ENCODE measurements at places on chromosomes 2 and 18.
A peak's percentile ranks its signal among the peaks of the same experiment; 100 is the strongest.

- DNase-seq, result no peak
Observed at GRCh38 chr2:3704692-3705091, 1.3 kb downstream of the DCDC2C start.

DNA sequence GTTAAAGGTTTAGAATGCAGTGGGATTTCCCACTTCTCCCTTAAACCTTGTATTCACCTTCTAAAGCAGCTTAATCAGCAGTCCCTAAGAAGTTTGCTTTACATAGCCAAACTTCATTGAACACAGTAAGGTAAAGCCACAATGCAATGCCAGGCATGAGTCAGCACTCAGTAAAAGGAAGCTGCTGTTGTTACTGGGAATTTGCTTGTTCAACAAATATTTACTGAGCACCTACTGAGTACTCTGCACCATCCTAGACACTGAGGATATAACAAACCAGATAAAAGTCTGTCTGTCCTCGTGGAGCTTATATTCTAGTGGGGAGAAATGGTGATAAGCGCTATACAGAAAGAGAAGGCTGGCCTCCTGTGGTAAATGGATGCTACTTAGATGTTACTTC lies 162.7 kb downstream of the PKP4 start:
- no peak for DNase-seq

- DNase-seq, result peak; percentile 65
Observed at GRCh38 chr2:172086241-172087206, 1.2 kb downstream of the DLX1 start.

DNA sequence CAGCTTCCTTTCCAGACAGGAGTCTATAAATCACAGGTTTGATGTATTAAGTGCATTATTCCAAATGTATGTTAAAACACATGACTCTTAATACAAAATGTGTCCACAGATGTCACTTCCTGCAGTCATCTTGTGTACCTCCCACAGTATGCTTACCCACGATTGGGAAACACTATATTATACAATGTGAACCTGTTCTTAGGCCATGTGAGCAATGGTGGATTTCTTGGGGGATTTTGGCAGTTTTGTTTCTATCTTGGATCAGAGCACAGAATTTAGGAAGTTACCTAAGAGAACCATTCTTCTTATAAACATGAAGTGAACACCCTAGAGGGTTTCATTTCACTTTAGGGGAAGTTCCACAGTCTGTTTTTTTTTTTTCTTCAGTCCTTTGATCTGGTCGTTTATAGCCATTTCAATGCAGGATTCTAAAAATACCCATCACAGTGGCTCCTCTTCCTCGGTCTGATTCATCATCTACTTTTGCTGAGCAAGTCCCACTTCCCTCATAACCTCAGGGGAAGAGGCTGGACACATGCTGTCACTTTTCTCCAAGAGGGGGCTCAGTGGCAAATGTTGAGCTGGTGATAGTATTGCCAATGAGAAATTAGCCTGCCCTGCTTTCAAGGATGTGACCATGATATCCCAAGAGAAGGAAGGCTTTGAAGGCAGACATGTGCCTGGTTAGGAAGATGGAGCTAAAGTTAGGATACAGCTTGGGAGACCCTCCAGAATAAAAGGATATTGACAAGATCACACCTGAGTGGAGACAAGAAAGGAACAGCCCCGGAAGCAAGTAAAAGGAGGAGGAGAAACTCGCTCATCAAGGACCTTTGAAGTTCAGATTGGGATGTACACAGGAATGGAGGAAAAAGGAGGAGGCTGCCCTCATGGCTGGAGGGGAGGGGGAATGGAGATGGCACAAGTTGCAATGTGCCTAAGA lies 22.6 kb downstream of the PLEK start:
- peak; percentile 64 for DNase-seq

DNA sequence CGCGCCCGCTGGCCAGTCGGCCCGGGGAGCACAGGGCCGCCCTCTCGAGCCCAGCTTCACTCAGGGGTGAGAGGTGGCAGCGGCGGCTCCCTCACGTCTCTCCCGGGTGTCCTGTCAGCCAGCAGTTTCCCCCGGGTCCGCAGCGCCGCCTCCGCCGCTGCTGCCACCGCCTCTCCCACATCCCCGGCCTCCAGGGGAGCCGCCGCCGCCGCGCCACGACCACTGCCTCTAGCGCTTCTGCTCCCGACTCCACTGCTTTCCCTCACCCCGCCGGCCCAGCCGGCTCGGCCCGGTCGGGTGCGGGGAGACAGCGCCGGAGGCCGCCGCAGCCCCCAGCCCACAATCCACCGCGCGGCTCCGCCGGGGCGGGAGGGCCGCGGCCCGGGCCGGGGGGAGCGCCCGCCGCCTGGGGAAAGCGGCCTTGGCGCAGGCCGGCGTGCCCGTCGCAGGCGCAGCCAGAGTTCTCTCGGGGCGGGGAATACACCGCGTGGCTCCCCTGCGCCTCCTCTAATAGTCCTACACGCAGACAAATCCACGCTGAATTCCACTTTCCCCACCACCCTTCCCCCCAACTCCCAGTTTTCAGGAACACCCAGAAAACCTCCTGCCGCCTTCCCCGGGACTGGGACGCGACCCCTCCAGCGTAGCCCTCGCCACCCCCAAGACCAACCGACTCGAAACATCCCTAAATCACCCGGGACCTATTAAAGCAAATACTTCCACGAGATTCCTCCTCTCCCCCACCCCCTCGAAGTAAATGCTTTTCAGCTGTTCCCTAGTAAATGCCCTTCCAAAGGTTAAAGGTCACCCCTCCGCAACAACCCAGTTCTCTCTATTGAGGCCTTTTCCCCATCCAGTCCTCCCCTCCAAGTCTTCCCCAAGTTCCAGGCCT lies at the start of gene VPS54:
TSS of gene VPS54 (minus strand) at position 346 of the 892 bp plus-strand sequence. CDS start 35,429 bp downstream, outside the sequence.
- peak; percentile 59 for DNase-seq

DNA sequence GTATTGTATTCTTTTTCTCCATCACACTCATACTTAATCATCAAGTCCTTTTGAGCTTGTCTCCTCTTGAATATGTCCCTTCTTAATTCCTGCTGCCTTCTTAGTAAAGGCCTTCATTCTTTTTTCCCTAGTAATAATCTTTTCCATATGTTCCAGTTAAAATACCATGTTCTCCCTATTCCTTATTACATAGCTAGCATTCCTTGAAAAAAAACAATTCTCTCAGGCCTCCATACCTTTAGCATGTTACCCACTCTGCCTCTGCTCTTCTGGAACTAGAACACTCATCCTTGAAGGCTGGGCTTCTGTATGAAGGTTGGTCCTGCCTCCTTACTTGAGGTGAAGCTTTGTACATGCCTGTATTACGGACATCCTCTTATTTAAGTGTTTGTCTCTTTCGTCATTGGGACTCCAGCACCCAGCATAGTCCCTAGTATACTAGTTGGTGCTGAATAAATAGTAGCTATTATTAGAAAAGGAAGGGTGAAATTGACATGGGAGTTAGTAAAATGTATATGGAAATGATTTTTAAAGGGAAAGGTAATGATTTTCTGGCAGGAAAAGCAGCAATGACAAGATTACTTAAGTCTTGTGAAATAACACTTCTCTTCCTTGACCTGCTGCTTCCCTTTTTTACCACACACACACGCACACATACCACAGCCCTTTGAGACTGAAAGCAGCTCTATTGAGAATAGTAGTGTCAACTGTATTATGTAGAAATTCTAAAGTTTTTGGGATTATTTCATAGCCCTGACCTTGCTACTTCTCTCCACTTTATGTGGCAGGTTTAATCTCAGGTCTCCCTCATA lies 45.6 kb downstream of the REL start:
- peak; percentile 78 for DNase-seq

- DNase-seq, result no peak
Observed at GRCh38 chr2:95005726-95006125, 19.8 kb upstream of the MAL start.

GRCh38 chr18:57737400-57738060 lies 65.6 kb downstream of the ATP8B1 start:
- no peak for DNase-seq

DNA sequence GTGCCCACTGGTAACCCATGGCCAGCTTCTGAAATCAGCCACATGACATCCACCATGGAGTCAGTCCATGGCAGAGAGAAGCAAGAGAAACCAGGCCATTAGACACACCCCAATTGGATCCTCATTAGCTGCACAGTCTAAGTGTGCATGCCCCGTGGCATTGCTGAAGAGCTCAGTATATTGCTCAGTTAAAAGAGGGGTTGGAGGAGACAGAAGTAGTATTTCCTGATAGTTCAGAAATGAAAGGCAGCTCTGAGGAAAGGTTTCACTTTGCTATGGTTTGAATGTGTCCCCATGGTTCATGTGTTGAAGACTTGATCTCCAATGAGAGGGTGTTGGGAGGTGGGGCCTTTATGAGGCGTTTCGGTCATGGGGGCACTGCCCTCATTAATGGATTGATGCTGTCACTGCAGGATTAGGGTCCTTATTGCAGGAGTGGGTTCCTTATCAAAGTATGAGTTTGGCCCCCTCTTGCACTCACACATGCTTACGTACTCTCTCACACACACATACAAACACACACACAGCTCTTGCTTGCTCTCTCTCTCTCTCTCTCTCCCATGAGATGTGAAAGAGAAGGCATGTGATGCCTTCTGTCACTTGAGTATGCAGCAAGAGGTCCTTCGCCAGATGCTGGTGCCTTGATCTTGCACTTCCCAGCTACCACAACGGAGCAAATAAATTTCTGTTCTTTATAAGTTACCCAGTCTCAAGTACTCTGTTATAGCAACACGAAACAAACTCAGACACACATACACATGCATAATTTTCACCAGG lies 58.0 kb downstream of the TMEM163 start:
- DNase-seq, result no peak

DNA sequence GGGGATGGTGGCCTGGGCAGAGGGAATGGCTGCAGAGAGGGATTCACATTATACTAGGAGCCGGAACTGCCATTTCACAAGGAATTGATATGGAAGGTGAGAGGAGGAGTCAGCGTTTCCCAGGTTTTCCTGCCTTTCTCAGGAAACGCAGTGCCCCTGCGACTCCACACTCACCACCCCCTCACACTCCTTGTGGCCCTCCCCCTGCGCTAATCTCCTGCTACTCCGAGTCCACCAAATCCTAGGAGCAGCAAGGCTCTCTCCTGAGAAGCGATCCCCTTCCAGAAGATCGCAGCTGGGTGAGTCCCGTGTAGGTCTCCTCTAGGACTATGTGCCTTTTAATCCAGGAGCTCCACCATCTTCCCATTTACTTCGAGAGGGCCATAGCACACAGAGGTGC lies 140.6 kb downstream of the VAPA start:
- no peak for DNase-seq

- DNase-seq, result no peak
Observed at GRCh38 chr18:22318745-22319407, 98.8 kb downstream of the CTAGE1 start.

GRCh38 chr2:197498937-197499593 lies 575 bp downstream of the HSPD1 start:
- peak; percentile 7 for DNase-seq

DNA sequence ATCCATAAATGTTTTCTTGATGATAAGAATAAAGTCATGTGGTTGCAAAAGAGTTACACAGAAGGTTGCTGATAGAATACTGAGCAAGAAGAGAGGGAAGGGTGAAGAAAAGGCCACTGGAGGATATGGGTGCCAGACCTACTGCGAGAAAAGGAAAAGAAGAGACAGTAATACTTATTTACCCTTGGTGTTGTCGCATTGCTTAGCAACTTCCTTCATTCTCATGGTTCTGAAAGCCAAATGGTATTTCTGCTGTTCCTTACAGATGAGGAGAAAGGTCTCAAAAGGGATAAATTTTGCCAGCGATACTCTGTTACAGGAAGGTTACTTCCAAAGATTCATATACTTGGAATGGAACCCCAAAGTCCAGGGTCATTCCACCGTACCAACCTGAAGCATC lies 62.5 kb downstream of the LHCGR start:
- no peak for DNase-seq

- no peak for DNase-seq
Observed at GRCh38 chr18:28365411-28365831, 188.5 kb upstream of the CDH2 start.

- no peak for DNase-seq
Observed at GRCh38 chr2:64019975-64020528, 824 bp upstream of the VPS54 start.

DNA sequence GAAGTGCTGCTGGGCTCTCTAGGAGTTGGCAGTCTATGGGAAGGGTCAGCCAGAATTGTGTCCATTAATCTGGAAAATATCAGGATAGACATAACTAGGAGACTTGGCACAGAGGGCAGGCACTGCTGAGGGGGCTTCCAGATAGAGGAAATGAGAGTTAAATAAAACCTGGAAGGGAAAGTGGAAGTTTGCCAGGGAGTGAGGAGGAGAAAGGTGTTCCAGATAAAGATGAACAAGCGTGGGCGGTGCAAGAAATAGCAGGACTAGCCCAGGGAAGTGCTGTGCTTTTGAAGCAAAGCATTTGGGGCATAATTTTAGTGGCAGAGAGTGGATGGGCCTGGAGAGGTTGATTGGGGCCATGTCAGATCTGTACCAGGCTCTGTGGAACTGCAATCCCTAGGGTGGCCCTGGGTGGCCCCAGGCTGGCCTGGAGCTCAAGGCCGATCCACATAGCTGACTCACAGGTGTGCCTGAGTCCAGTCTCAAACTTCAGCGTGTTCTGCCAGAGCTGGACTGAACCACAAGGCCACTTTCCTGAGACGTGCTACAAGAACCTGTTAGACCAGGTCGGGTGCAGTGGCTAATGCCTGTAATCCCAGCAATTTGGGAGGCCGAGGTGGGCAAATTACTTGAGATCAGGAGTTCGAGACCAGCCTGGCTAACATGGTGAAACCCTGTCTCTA lies 26.9 kb downstream of the GALM start:
- no peak for DNase-seq

DNA sequence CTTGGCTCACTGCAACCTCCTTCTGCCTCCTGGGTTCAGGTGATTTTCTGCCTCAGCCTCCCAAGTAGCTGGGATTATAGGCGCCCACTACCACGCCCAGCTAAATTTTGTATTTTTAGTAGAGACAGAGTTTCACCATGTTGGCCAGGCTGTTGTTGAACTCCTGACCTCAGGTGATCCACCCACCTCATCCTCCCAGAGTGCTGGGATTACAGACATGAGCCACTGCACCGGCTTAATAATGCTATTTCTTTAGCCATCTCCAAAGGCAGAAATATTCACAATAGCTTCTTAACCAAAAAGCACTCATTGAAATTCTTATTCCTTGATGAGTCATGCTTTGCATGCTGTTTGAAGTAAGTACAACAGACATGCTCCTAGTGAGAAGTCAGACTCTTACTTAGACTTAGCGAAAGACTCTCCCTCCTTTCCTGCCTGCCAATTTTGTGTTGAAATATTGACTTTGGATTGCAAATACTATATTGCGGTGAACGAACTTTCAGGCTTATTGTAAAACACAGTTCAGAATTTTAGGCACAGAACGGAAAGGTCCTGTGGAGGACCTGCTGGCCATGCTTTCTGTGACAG lies 4.4 kb downstream of the ACTR3 start:
- no peak for DNase-seq

DNA sequence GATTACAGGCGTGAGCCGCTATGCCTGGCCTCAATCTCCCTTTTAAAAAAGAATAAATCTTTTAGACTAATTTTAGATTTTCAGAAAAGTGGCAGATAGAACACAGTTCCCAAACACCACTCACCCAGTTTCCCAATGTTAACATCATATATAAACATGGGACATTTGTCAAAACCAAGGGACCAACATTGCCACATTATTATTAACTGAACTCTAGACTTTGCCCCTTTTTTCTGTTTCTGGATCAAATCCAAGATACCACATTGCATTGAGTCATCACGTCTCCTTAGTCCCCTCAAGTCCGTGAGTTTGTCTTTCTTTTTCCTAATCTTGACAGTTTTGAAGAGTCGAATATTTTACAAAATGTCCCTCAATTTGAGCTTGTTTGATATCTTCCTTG lies 2.4 kb downstream of the C2orf42 start:
- DNase-seq, result no peak
